ENCODE measurements at places on chromosomes 1 and 21.

DNA sequence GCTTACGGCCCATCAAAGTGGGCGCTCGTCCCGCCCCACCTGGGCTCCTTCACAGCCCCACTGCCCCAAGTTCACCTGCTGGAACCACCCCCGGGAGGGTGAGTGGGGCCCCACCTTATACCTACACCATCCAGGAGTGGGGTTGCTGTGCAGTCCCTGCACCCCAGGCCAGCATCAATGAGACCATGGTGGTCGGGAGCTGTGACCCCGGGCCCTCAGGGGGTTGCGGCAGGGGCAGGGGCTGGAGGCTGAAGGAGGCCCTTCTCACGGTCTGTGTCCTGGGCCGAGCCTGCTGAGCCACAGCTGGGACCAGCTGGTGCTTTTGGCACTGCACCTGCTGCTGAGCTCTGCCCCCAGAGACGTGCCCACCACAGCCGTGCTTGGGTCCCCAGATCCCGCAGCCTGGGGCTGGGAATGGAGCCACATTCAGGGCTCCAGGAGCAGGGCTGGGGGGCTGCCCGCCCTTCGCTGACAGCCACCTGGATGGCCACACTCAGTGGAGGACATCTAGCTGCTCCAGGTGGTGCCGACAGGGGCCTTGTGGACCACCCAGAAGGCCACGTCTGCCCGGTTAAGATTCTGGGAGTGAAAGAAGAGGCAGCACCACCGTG is 17.4 kb downstream of the ACTRT2 start:
- DNase-seq, result no peak

GRCh38 chr1:37480581-37481288 is 6.4 kb downstream of the ZC3H12A start:
- DNase-seq, result no peak

DNA sequence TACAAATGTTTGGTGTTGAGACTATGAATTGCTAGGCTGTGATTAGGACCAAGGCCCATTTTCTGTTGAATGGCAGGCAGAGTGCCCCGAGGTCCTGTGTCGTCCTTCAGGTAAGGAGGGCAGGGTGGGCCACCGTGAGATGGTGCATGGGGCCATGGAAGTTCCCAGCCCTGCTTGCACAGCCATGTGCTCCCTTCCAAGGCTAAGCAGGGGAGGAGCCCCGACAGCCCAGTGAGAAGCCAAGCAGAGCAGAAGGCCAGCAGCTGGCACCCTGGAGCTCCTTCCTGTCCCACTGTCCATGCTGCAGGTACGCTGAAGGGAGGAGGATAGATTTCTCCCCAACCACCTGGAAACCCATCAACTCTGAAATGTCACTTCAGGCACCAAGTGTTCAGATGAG is 8.2 kb upstream of the NUAK2 start:
- DNase-seq, result no peak

DNA sequence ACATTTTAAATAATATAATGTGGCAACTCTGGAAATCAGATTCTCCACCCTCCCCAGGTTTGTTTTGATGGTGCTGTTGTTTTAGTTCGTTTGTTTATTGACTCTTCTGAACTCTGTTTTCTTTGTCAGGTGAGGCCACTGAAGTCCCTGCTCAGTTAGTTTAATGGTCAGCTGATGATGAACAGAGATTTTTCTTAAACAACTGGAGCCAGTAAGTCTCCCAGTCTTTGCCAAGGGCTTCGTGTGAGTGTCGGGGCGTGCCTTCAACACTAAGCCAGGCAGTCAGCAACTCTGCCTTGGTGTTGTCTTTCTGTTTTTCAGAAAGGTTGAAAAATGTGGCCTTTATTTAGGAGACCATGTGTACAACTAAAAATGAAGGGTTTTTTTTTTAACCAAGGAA is 58.9 kb downstream of the TEX35 start:
- no peak for DNase-seq

DNA sequence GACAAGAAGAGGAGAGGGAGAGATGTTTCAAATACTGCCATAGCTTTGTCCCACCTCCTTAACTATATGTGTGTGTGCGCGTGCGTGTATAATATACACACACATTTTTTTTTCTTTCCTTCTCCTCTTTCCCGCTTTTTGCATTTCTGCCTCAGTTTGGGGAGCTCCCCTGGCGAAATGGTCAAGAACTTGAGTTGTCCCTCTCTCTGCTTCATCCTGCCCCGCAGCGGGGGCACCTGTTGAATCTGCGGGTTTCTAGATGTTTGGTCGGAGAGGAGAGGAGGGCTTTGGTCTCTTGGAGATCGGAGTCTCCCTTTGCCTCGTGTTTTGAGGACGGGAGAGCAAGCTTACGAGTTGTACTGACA is 504 bp downstream of the SCCPDH start:
- no peak for DNase-seq

DNA sequence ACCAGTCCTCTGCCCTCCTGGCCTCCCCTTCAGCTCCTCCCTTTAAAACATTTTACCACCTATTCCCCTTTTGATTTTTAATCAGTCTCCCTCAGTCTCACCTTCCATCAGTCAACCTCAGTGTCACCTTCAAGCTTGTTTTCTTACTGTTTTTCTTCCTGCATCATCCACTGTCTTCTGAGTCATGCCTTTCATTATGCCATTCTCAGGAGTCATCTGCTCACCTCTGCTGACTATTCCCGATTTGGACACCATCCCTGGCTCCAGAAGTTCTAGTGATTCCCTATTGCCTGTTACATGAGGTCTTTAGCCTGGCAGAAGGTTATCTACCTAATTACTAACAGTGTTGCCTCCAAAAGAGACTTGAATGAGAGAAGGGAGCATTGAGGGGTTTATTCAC is 23.9 kb downstream of the NFASC start:
- no peak for DNase-seq

- no peak for DNase-seq
Observed at GRCh38 chr1:239952348-239953308, 139.1 kb upstream of the FMN2 start.

DNA sequence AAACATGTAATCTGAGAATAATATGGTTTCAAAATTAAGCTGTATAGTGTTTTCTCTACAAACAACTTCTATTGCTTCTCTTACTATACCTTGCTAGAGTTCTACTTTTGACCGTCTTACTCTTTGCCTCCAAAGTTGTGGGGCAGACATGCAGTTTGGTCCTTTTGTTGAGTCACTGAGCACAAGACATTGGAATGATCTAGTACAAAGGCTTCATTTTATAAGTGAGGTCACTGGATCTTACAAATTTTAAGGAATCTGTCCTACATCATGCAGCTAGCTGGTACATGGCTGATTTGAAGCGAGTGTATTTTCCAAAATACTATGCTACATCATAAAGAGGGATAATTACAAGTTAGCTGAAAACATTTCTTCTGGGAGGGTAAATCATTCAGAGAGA is 28.8 kb downstream of the OR10J1 start:
- DNase-seq, result no peak

DNA sequence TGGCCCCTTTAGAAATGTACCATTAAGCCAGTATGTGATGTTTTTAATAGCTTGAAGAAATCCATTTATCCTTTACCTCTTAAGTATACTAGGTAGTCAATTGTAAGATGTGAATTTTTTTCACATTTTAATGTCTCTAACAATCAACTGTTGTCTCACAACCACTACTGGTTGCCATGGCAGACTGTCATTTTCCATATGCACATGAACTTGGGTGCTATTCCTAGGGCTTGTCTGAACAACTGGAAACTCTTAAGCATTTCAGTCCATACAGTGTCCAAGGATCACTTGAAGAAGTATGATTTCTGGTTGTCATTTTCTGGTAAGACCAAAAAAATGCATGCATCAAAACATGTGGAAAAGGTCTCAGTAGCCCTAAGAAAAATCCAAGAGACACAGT is 315.1 kb downstream of the HHIPL2 start:
- DNase-seq, result no peak

DNA sequence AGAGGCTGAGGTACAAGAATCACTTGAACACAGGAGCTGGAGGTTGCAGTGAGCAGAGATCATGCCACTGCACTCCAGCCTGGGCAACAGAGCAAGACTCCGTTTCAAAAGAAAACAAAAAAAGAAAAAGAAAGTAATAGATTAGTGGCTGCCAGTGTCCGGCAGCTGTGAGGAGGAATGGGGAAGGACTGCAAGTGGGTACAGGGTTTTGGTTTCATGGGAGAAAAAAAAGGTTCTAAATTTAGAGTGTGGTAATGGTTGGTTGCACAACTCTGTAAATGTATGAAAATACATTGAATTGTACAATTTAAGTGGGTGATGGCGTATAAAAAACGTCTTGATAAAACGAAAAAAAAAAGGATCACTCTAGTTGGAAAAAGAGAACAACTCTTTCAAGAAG is 6.7 kb downstream of the TAF1A start:
- no peak for DNase-seq
